ENCODE measurements at places on chromosomes 7 and 10.

DNA sequence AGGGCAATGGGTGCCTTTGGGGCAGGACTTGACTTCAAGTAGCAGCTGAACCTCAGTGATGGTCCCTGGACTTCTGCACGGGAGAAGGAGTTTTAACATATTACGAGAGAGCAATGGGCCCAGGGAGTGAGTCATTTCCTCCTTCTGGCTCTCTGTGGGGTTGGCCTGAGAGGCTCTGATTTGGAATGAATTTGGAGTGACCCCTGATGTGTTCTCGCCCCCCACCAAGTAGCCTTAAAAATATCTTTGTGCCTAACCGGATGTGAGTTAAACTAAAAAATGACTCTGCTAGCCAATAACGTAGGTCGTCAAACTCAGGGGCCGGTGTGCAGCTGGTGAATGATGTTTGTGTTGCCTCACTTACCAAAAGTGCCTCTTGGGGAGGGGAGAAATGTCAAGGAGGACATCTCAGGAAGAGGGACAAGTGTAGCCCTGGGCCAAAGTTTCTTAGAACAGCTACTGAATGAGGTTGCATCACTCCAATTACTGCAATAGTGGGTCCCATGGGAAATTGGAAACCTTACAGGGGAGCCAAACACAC is 656.6 kb downstream of the INHBA start:
- DNase-seq = no peak

DNA sequence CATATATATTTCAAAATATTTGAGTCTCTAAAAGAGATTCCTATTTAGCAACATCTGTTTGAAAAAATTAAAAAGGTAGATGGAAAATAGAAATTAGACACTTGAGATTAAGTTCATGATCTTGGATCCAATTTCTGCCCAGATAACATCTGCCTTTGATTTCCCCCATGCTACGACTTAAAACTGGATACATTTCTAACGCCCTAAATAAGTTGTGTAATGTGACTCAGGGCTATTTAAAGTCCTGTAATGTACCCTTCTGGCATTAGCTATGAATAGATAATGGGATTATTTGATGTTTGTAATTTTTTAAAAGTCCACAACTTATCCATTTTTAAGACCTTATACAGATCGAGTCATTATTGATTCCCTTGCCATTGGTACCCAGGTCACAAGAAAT is 23.4 kb downstream of the CFAP43 start:
- DNase-seq = no peak

DNA sequence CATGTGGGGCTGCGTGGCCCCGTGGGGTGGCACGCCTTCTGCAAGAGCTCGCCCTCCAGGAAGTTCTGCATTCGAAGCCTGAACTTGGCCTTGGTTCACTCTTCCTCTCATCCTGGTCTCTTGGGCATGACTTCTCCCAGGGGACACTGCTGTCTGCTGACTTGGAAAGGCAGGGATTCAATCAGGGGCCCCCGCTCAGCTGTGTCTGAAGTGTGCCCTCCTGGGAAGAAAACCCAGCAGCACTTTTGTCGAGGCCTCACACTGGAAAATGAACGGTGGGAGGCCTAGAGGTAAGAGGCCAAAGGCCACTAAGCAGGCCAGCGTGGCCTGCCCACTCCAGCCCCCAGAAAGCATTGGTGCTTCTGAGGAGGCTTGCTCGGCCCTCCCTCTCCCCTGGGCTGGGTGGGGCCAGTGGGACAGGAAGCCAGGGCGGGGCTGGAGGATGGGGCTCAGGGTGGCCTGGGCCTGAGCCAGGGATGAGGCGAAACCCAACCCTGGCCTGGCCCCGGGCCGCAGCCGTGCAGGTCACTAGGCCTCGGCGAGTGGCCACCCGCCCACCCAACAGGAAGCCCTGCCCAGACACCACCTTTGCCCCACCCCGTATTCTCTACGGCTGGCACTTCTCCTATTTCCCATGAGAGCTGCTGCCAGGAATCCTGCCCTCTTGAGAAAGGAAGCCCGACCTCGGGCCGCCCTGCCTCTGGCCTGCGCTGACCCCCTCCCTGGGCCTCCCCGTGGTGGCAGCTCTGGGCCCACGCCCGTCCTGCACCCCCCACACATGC is 81.1 kb downstream of the ZMIZ1 start:
- no peak for DNase-seq

DNA sequence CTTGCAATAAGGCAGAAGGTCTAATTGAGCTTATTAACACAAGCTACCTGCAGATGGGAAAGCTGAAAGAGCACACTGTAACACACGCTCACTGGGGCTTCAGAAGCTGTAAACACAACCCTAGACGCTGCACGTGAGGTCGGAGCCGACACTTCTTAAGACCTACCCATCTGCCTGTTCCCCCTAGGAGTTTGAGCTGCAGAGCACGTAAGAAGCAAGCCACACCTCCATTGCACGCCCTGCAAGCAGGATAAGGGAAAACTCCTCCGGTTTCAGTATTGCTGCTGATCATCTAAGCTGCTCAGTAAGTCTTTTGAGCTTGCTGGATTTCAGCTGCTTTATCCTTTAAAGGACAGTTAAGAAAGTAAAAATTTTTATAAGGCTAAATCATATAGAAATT is 244.0 kb upstream of the ZWINT start:
- DNase-seq = no peak

DNA sequence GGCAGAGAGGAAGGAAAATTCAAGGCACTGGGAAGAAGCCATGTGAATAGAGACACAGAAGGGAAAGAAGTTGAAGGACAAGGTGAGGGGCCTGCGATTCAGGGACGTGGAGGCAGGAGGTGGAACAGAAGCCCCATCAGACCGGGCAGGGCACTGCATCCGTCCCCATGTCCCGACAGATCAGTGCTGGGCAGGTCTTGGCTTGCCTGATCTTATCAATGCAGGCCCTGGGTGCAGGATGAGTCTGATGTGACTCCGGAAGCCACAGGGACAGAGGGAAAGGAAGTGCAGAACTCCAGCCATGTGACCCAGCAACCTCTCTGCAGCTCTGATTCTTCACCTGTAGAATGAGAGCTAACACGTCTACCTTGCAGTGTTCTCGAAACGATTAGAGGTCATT is 136.2 kb upstream of the CTBP2 start:
- DNase-seq = no peak

DNA sequence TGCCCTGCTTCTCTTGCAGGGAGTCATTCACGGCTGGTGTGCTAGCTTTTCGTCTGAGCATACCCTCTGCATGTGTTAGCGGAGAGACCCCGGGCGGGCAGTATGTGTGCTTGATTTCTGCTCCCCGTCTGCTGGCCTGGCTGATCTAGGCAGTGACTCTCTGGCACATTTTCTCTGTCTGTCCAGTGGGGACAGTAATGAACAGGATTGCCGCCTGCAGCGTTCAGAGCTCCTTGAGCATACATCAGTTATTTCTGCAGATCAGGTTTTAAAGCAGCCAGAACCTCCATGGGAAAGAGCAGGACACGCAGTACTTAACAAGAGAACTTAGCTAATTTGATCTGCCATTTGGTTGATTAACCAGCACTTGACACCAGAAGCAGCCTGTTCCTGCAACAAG is 242.5 kb downstream of the CELF2 start:
- no peak for DNase-seq

DNA sequence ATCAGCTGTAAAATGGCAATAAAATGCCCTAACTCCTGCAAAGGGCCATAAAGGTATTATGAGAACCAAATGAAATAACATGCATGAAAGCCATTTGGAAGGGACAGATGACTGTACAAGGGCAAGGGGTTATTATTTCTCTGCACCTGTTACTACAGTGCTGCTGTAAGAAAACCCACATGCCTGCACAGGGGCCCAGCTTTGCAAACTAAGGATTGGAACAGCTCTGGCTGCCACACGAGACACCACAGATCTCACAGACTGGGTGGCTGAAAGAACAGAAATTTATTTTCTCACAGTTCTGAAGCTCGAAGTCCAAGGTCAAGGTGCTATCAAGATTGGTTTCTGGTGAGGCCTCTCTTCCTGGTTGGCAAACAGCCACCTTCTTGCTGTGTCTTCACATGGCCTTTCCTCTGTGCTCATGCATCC is 409.0 kb upstream of the NRP1 start:
- no peak for DNase-seq

DNA sequence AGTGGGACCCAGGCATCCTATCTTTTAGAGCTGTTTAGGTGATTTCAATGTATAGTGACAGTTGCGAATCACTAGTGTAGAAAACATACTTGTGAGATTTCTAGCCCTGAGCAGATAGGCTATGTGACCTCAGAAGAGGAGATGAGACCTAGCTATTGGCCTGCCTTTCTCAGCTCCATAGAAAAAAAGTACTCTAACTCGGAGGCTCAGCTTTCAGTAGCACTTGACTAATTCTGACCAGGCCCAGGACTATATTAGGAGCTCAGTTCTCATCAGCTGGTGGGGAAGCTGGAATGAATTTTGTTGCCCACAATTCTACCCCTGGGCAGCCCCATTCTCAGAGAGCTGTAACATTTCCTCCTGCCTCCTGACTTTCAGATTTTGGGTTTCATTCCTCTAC is 179.9 kb upstream of the NAMPT start:
- DNase-seq = no peak

GRCh38 chr10:104337521-104337984 is 712 bp downstream of the ITPRIP start:
- DNase-seq = no peak

DNA sequence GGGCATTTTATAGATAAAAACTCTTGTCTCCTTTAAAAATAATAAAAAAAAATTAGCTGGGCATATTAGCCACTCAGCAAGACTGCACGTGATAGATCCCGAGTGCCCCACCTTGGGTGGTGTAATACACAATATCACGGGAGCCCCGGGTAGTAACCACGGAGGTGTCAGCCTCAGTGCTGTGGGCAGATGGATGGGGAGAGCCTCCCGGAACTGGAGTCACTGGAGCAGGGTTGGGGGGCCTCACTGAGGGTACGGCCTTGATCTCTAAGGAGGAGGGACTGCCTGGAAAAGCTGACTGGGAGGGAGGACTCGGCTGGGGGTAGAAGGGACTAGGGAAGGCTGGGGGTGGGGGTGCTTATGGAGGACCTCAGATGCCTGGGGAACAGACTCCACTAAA is 12.6 kb downstream of the LEP start:
- no peak for DNase-seq

DNA sequence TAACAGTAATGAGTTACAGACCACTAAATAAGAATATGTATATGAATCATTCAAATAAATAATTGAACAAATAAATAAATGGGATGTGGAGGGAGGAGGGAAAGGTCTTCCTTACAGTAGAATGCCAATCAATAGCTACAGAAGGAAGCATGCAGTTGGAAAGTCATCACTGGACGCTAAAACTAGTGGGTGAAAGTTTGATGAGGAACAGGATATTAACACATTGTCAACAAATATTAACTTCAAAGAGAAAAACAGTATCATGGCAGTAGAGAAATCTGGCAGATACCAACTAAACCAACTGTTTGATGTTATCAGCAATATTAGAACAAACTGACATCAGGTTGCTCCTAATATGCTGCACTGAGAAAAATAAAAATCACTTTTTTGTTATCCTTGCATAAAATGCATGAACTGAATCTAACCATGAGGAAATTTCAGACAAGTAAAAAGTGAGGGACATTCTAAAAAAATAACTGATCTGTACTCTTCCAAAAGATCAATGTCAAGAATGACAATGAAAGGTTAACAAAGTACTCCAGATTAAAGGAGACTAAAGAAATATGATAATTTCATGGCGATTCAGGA is 94.1 kb downstream of the ZFAND4 start:
- DNase-seq = no peak

DNA sequence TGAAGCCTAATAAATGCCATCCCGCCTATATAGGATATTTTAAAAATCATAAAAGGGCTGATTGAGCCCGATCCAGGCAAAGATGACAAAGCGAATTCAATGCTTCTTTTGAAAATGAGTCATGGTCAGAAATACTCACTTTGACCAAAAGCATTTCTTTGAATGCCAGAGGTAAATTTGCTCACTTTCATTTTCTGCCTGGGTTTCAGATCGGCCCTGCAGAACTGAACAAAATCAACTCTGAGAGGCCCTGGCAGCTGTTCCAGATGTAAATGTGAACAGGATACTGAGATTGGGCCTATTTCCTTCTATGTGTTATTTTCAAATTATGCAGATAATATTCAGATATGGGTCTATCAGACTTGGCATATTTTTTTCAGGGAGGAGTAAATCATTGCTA is 114.8 kb upstream of the ARID5B start:
- no peak for DNase-seq

GRCh38 chr10:51035344-51035743 is 38.9 kb upstream of the PRKG1 start:
- no peak for DNase-seq

DNA sequence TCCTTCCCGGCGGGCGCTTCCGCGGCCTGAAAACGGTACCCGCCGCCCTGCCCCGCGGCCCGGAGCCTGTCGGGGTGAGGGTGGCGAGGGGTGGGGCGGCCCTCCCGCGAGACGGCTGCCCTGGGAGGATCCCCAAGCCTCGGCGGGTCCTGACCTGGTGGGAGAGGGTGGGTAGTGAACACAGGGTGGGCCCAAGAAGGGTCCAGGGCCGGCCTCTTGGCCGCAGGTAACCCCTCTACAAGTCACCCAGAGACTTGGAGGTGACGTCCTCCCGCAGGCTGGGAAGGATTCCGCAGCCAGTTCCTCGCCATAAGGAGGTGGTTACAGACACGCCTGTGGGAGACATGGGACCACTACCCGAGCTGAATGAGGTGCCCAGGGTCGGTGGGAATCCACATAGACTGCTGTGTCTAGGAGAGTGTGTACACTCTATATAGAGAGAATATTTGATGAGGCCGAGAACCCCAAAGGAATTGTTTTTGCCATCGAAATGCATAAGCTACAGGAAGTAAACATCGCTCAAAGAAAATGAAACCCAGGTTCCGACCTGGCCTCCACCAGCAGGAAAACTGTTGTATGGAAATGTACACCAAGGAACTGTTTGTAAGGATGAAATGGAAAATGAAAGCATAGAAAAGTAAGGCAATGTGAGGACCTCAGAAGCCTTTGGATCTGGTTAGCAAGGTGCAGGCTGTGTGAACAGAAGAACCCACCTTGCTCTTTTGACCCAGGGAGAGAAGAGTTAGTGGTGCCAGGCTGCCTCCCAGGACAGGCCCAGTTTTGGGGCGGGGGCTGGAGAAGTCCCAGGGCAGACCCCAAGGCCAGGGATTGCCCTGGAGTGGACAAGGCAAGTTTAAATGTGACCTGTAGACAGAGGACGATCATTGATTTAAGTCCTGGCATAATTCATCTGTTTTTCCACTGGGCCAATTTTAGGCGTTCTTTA is 659 bp downstream of the OPTN start:
- DNase-seq = no peak

DNA sequence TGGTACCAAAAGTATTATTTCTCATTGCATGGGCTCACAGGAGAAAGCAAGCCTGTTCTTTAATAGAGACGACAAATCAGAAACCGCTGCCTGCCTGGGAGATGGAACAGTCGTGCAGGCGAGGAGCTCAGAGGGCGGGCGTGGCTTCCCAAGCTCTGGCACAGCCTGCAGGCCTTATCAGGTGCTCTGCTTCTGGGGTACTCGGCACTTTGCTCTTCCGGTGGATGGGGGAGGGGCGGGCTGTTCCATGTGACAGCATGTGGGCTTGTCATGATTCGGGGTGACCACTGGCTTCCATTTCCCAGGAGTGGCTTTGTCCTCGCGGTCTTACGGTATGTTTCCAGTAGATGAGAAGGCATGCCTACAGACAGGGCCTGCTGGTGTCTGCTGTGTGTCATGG is 228.6 kb downstream of the MGMT start:
- DNase-seq = no peak
